ENCODE measurements at places on chromosomes 3 and 15.

DNA sequence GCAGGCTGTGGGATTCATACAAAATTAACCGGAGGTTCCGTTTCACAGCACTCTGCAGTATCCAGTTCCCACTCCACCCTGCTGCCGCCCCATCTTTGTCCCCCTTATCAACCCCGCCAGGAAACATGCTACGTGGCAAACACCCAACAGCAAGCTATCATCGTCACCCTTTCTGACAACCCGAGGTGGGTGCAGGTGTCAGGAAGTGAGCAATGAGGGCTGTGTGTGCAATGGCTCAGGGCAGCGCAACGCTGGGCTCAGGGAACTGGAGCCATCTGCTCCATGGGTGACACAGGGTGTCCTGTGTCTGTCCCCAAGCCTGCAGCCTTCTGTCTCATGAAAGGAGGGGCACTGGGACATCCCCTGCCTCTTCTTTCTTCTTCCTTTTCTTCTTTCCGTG is 60.9 kb downstream of the ATP2B2 start:
- no peak for DNase-seq

GRCh38 chr3:47434849-47435248 is 40.9 kb downstream of the SCAP start:
- DNase-seq = no peak

DNA sequence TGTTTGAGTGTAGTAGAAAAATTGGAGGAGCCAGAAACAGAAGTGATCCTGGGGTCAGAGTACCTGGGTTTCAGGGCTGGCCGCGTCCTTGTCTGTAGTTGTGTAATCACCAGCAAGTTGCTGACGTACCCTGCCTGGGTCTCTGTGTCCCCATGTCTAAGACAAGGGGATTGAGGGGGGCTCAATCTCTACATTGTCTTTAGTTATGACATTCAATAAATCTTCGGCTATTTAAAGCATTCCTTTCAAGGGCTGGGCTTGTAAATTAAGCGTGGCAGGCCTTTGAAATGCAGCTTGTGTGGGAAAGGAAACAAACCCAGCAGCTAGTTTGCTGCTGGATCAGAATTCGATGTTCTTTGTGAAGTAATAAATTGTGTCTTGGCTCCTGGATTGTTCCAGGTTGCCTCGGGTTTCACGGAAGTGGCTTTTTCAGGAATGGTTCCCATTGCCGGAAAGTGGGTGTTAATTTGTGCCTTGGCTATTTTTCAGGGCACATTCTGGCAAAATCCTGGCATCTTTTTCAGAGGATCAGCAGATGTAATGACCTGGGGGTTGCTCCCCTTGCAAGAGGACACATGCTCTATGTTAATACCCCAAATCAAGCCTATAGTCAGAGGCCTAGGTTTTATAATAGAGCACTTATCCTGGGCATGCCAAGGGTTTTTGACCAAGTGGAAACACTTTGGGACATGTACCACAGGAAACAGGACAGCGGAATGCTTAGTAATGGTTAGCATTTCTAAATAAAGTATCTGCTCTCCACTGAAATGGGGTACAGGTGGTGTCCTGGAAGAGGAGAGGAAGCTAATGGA is 294.8 kb upstream of the NR2E3 start:
- no peak for DNase-seq

GRCh38 chr3:147428326-147428725 is 19.2 kb downstream of the ZIC1 start:
- no peak for DNase-seq

DNA sequence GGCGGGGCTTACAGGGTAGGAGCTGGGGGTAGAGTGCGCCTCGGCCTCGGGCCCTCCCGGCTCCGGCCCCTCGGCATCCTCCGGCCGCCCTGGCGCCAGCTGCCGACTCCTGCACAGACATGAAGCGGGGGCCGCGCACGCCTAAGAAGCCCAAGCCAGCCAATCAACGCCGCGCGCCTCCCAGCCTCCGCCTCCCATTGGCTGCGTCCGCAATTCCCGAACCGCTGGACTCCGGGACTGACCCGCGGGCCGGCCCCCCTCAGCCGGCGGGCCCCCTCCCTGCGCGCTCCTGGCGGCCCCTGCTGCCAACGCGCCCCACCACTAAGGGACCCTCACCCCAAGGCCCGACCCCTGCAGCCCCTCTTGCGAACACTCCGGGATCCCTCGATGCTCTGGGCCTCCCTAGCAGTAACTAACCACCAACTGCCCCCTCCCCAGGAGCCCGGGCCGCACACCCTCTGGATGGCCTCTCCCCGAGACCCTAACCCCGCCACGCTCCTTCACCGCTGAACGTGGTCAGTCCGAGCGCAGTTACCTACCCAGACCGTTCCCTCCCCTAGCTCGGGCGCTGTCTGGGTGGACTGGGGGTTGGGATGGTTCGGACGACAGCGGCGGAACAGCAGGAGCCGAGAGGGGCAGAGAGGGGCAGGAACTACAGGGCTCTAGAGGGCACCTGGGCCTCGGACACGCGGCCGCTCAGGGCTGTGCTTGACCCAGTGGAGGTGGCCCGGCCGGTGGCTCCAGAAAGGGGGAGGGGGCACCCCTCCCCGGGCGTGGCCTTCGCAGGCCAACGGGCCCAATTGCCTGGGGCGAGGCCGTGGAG is 5.0 kb downstream of the GATA2 start:
- peak; percentile 79 for DNase-seq

DNA sequence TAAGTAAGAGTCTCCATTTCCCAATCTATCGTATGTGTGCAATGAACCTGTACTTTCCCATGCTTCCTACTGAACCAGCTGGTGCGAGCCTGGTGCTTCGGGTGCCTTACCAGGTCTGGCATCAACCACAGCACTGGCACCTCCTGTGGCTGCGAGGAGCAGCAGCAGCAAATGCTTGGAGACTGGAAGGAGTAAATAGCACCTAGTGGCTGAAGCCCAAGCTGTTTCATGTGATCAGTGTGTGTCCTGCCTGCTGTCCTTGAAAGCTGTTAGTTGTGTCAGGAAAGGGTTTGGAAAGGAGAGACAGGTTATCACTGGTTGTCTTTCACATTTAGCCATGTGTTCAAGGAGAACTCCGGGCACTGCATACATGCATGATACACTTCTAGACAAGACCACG is 31.8 kb downstream of the PCOLCE2 start:
- DNase-seq = no peak

GRCh38 chr3:161348796-161349400 is 22.4 kb downstream of the SPTSSB start:
- no peak for DNase-seq

GRCh38 chr15:35852818-35853624 is 307.1 kb upstream of the DPH6 start:
- DNase-seq = peak; percentile 57

GRCh38 chr3:140448001-140448400 is 229.9 kb upstream of the TRIM42 start:
- no peak for DNase-seq

DNA sequence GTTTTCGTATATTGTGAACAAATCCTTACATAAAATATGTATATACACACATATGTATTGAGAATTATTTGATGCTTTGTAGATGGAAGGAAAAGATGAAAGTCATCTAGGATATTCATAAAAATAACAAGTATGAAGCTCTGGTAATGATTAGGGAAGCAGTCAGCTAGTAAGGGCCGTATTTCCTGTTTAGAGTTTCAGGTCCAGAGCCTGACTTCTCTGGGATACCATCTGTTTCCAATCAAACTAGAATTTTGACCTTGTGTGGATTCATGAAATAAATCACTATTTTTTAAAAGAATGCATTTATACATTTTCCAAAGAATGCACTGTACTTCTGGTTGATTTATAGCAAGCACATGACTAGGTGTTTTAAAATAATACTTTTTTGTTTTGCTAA is 156.1 kb upstream of the CGNL1 start:
- peak; percentile 88 for DNase-seq

DNA sequence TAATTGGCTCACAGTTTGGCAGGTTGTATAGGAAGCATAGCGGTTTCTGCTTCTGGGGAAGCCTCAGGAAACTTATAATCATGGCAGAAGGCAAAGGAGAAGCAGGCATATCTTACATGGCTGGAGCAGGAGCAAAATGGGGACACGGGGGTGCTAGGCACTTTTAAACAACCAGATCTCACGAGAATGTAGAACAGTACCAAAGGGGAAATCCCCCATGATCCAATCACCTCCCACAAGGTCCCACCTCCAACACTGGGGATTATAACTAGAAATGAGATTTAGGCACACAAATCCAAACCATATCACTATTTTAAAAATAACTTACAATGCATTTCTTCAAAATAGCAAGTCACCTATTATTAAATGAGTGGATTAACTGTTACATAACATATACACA is 47.1 kb upstream of the ANKRD28 start:
- DNase-seq = no peak

DNA sequence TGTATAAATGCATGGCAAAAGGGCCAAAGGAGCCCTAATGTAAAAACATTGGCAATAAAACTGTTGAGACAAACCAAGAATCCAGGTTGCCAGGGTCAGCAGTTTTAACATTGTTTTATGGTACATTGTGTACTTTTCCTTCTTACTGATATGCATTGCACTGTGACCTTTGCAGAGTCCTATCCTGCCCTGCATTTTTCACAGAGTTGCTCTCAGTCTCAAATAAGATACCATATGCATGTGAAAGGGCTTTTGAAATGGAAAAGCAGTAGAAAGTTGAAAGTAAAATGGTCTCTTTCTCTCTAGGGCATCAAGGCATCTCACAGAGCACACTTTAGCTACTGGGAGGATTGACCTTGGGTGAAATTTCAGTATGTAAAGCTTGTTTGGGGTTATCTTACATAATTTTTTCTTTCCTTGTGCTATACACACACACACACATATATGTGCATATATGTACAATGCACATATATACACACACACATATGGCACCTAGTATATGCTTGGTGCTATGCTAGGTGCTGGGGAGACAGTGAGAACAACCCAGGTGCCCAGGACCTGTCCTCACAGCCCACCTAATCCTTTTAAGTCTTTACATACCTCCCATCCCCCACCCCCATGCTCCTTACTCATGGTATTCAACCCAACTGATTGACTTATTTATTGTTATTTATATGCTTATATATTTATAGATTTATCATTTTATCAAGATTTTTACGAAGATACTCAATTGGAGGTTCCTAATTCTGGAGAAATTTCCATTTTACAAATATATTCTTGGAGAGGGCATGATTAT is 1.2 kb upstream of the PPP2R3A start:
- no peak for DNase-seq

DNA sequence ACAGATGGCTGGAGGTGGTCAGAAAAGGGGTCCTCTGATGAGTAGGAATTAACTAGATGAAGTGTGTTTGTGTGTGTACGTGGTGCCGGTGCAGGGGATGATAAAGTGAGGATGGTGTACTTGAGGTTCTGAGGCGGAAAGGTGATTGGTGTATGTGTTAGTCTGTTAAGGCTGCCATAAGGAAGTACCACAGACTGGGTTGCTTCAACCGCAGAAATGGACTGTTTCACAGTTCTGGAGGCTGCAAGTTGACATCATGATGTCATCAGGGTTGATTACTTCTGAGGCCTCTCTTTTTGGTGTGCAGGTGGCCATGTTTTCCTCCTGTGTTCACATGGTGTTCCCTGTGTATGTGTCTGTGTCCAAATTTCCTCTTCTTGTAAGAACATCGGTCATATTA is 202.4 kb upstream of the RGMA start:
- no peak for DNase-seq

DNA sequence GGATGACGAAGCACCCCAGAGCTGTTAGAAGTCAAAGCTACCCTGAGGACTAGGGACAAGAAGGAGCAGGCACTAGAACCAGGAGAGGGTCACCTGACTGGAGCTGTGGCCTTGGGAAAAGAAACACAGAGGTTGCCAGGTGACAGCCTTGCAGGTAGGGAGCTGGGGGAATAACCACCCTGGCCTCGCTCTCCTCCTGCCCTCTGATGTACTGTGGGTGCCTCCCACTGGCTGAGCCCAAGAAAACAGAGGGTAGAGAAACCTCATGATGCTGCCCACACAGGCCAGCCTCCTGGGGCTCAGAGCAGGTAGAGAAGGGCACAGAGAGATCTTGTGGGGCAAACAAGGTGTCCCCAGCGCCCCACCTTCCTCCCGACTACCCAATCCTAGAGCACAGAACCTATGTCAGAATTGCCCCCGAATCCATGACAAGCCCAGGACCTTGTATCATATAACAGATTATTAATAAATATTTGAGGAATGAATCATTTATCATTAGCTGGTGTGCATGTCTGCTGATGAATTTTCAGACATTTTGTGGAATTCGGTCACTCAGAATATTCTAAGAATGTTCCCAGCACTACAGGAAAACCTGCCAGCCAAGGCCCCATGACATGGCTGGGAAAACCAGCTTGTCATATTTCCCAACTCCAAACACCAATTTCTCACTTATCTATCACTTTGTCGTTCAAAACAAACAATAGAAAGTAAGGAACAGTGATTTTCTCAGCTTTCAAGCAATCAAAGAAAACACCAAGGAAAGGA is 59.8 kb upstream of the MEX3B start:
- peak; percentile 55 for DNase-seq

- no peak for DNase-seq
Observed at GRCh38 chr3:64815789-64816188, 128.0 kb upstream of the ADAMTS9 start.

GRCh38 chr3:64457811-64458210 is 230.0 kb downstream of the ADAMTS9 start:
- peak; percentile 21 for DNase-seq

DNA sequence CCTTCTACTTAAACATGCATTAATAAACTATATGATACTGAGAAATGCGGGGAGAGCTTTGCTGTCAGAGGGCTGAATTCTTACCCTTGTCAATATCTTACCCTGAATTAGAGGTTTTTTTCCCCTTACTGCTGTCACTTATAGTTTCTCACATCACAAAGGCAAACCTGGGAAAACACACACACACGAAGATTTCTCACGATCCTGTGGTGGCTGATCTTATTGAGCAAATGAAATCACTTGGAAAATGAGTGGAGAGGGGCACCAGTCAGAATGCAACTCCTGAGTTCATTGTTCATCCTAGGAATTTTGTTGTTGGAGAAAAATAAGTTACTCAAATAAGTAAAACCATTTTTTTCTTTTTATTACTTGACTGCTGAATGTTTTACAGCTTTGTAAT is 673.6 kb downstream of the EDEM1 start:
- no peak for DNase-seq

GRCh38 chr3:150300852-150301517 is 107.1 kb upstream of the TSC22D2 start:
- DNase-seq = no peak

GRCh38 chr3:37608061-37608702 is 253.5 kb upstream of the CTDSPL start:
- peak; percentile 53 for DNase-seq

- DNase-seq = no peak
Observed at GRCh38 chr3:138328341-138328740, 1.3 kb downstream of the NME9 start.

DNA sequence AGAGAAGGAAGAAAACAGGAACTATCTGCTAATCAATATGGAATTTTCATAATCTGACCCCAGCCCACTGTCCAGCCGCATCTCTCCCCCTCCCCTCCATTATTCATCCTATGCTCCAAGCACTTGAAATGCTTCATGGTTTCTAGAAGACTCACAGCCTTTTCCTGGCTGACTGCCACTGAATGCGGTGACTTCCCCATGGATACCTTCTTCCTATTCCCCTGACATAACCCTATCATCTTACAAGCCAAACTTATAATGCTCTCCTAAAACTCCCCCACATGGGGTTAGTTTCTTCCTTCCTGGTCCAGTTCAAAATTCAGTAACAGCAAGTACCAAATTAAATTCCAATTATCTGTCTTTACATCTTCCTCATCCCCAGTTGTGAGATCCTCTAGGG is 31.2 kb upstream of the PTX3 start:
- DNase-seq = peak; percentile 34
